ENCODE measurements at places on chromosomes 2 and 18.

GRCh38 chr2:20914087-20914486, 91.2 kb upstream of the LDAH start:
- no peak for DNase-seq

- DNase-seq = no peak
These were observed 6.8 kb downstream of the RAB12 start for GRCh38 chr18:8616028-8616401.

GRCh38 chr2:54088719-54089118, 26.7 kb upstream of the ACYP2 start:
- DNase-seq = no peak

DNA sequence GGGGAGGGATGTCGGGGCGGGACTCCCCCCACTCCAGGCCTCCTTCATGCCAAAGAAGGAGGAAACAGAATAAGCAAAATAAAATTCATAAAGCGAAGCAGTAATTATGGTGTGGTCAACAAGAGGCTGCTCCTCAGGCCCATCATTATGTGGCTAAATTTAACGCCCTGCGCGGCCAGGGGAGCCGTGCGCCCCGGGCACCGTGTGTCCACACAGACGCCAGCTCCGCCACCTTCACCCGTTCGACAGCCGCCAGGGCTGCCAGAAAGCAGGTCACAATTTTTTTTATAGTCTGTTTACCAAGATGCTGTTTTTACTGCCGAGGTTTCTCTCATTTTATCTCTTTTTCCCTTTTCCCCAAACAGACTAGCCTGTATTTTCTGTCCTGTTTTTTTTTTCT, 31.0 kb downstream of the NHEJ1 start:
- no peak for DNase-seq

DNA sequence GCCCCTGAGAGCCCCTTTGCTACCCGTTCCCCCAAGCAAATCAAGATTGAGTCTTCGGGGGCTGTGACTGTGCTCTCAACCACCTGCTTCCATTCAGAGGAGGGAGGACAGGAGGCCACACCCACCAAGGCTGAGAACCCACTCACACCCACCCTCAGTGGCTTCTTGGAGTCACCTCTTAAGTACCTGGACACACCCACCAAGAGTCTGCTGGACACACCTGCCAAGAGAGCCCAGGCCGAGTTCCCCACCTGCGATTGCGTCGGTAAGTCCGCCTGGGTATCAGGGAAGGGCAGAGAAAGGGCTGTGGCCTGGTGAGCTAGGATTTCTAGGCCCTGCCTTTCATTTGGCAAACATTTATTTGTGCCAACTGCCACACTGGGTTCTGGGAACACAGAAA, 63.4 kb downstream of the TET3 start:
- DNase-seq = no peak

DNA sequence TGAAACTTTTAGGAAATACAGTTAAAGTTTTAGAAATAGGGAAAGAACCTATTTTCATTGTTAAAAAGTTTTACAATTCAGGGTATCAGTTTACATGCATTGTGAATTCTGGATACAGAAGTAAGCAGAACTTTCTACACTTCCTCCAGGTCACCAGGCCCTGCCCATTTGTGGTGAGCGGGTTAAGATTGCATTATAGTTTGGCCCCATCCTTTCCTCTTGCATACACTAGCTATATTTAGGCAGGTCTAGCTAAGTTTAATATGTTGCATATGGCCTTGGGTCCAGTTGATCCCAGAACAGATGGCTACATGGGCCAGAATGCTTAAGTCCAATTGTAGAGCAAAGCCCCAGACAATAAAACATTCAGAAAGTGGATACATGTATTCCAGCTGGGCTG, 4.8 kb downstream of the VWA3B start:
- DNase-seq = peak; percentile 9

GRCh38 chr2:182446087-182446486, 19.3 kb upstream of the PDE1A start:
- no peak for DNase-seq

- no peak for DNase-seq
These were observed 68.3 kb downstream of the BABAM2 start for GRCh38 chr2:27958711-27959378.

- DNase-seq = no peak
These were observed 14.9 kb upstream of the UGT1A1 start for GRCh38 chr2:233745073-233745755.

- no peak for DNase-seq
These were observed 51.6 kb downstream of the MAPK4 start for GRCh38 chr18:50611529-50611941.
